Activated CD4-positive, alpha-beta T cell treated with anti-CD3 and anti-CD28 coated beads, Interleukin-2, amount 50 U/mL, for 24 hours (primary cell): ENCODE measurements at places on chromosomes 2 and 18.

DNA sequence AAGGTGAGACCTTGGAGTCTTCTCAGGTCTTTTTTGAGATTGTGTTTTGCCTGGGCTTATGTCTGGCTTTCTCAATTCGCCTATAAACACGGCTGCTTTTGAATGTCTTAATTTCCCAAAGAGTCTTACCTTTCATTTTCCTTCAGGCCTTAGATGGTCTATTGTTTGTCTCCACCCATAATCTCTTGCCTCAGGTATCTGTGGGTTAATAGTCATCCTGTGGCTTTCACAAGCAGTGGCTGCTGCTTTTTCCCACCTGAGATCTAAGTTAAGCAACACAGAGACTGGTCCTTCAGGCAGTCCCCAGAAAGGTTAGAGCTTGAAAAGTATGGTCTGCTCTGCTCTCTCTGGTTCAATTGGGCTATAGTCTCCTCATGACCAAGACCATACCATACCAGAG, 275.3 kb downstream of the INSIG2 start:
- DNase-seq, result no peak

- DNase-seq, result no peak
Observed at GRCh38 chr2:173676647-173677046, 288.5 kb downstream of the SP3 start.

DNA sequence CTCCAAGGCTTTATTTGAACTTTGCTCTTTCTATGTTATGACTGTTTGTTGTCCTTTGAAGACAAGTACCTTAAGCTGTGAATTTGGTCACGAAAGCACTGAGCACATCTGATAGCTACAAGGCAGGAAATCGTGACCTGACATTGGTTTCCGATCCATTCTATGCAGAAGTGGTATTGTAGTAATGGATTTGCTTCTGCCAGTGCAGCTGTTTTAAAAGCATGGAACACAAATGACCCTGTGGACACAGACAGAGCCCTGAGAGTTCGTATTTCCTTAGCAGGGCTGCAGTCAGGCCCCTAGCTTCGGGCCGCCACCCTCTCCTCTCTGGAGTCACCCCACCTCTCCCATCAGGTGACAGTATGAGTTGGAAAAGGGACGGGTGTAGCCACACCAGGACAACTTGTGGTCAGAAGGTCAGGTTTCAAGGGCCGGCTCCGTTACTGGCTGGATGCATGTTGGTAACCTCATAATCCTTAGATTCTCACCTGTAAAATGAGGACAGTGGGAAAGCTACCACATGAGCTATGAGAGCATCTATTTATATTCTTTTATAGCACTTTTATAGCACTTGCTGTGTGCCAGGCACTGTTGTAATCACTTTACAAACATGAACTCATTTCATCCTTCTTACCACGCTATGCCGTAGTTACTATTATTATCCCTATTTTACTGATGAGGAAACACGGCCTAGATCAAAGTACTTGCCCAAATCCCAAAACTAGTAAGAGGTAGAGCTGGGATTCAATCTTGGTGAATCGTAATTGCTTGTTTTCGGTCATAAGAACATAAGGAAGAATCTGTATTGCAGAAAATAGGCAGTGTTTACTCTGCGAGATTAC, 70.2 kb downstream of the SPATS2L start:
- no peak for DNase-seq

DNA sequence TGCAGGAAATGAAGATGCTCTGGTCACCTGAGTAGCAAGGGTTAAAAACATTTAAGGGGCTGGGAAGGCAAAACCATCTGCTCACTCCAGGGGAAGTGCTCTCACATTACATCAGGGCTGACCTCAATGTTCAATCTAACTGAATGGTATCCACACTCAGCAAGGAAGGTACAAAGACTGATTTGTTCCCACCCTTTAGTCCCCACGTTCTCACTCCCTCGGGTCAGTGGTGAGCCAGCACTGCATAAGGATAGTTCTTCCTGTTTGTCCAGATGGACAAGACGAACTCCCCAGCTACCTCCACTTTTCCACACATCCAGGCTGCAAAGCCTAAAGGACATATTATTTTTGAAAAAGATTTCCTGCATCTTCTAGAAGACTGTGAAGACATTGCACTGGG, 126.6 kb upstream of the SLC14A2 start:
- no peak for DNase-seq

DNA sequence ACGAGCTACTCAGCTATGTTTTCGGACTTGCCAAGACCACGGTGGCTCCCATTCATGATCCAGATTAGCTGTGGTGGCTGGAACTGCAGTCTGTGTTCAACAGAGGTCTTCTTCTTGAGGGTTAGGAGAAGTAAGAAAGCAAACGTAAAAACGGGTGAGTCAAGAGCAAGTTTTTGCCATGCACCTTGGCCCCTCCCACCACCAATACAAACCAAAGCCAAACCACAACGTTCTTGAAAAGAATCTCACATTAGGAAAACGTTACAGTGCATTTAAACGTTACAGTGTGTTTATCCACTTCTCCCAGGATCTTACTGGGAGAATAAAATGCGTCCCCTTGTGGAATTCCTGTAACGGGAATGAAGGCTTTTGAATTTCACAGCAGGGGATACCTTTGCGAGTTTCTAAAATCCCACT, 725 bp downstream of the FBXO48 start:
- DNase-seq, result no peak

GRCh38 chr2:160557903-160558302, 64.3 kb upstream of the RBMS1 start:
- DNase-seq, result no peak

DNA sequence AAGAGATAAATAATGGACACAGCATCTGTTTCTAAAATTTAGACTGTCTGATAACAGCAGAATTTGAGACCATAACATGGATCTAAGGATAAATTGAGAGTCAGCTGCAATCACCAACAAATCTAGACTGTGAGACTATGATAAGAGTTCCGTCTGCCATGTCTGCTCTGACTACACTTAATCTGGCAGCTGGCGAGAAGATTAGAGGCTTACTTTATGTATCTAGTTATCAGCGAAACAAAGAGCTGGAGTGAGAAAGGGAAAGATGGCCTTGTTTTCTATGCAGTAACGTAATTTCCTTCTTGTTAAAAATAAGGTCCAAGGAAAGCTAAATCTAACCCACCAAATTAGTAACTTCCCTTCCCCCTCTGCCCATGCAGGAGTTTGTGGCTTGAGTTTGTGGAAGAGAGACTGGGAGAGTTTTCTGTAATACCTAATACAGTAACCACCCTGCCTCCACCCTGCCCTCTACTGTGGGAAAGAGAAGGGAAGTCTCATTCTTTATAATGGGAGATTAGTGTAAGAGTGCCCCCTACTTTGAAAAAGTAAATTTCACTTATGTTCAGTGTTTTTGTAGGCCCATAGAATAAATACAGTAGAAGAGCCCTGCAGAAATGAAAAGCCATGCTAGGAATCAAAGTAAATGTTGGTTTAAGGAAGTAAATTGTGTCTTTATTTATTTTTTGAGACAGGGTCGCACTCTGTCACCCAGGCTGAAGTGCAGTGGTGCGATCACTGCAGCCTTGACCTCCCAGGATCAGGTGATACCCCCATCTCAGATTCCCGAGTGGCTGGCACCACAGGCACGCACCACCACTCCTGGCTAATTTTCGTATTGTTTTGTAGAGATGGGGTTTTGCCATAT, 27.5 kb downstream of the EML4 start:
- DNase-seq, result peak; percentile 22

- no peak for DNase-seq
Observed at GRCh38 chr2:122112216-122113005, 357.0 kb downstream of the TSN start.

DNA sequence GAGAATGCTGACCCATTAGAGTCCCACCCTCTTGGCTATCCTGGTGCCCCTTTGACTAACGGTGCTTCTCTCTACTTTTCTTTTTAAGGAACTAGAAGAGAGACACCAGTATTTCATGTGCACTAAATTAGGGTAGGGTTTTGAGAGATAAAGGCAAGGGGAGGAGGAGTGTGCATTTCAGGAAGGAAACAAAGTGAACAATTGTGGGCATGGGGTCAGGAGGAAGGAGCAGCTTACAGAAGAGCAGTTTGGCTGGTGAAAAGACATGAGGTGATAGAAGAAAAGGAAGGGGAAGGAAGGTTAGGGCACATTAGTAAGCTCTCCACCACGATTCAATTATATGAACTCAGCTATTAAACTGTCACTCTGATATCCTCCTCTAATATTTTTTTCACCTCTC, 105.8 kb upstream of the CTAGE1 start:
- DNase-seq, result no peak

DNA sequence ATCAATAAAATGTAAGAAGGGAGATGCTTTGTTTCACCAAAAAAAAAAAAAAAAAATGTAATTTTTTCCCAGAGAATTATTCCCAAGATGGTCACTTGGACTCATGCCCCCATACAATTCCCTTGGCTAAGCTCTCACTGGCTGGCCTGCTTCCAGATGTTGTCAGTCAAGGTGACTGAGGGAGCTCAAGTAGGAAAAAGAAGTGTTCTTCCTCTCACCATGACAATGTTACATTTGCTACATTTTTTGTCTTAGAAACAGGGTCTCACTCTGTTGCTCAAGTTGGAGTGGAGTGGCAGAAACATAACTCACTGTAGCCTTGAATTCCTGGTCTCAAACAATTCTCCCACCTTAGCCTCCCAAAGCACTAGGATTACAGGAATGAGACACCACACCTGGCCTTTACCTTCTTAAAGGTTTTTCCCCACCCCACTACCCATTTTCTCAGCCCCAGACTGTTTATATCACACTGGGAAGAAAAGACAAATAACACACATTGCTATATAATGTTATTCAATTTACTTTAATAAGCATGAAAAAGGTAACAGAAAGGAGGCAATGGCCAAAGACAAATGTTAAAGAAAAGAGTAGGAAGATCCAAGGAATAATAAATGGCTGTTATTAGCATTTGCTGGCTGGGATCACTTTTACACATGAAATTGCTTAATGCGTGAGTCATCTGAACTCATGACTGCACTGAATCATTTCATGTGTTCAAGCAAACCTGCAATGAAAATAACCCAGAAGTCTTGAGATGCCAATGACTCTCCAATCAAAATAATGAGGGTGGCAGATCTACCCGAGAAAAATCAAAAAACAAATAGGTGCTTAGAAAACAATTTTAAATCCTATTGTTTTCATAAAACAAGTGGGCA, 45.2 kb downstream of the ACVR1 start:
- DNase-seq, result no peak

- DNase-seq, result no peak
Observed at GRCh38 chr2:32358111-32358482, 1.3 kb downstream of the BIRC6 start.

DNA sequence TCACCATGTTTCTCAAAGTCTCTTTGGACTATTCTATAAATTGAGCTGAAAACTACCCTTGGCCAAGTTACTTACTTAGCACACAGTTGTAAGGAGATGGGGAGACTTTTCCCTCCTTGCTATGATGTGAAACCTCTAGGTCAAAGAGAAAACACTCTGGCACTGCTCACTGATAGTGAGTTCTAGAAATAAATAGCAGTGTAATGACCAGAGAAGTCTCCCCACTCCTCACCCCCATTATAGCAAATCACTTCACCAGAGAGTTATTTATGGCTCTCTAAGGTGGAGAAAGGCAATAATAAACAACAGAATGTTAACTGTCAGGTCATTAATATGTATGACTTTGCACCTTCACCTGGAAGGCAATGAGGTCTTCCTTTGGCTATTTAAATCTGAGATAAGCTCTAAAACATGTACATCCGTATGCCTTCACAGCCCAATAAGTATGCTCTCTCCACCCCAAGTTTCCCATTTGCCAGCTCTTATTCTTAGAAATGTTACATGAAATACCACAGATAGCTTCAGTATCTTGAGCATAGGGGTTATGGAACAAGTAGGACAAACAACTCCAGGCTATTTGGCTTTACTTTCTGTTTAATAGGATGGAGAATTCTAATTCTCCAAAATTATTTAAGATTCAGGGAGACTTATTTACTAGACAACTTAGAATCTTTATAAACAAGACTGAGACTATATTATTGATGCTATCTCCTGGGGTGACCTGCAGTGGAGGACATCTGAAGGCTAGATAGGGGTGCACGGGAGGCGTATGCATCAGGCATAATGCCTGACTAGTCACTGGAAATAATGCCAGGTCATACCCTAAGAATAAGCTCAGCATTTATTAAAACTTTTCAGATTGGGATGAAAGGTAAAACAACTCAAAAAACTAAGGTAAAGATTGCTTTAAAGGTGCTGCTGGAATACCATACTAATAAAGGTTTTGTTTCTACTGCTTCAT, 65.3 kb upstream of the DTNB start:
- DNase-seq, result no peak

DNA sequence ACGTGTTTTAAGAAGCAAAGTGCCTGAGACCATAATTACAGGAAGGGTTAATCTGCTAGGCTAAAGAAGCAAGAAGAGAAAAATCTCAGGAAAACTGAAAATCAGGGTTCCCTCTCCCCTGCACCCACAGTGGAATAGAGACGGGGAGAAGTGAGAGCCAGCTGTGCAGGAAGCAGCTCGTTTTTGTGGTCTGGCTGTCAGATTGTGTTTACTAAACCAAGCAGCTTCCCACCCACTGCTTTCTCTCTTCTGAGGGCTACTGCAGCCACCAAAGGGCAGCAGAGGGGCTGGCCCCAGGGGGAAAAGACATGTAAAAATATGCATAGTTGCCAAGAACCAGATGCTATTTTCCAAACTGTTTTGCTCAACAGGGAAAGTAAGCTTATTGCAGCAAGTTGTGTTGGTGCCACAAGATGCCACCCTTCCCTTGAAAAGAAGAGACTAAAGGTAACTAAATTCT, 72.6 kb upstream of the THUMPD2 start:
- DNase-seq, result no peak

GRCh38 chr2:12412898-12413305, 303.8 kb upstream of the TRIB2 start:
- peak; percentile 43 for DNase-seq

DNA sequence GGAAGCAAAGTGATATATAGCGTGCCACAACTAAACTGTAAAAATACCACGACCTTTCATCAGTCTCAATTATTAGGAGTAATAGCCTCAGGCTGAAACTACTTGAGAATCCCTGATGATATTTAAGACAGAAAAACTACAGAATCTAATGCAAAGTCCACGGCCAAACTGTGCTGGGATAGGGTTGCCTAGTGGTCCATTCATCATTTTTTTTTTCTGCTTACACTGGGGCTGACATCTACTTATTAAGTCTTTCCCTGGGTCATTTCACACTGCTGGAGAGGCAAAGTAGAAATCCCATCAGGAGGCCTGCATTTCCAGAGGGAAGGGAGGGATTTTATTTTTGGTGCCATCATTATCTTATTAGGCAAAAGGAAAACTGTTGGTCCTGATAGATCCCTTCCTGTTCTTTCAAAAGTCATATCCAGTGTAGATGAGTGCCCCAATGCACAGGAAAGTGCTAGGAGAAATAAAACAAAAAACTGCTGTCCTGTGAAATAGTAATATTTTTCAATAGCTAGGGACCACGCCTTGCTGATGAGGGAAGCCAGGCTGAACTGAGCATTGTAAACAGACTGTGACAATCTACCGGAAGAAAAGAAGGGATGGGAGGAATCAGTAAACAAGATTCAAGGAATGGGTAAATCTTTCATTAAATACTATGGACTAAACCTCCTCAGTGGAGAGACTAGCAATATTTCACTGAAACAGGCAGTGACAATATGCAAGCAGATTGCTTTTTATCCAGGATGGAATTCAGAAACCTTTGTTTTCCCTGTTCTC, 644.3 kb downstream of the IRS1 start:
- no peak for DNase-seq

- no peak for DNase-seq
Observed at GRCh38 chr2:127231130-127231865, 11.2 kb upstream of the CYP27C1 start.

GRCh38 chr2:170106102-170106840, 71.7 kb upstream of the MYO3B start:
- DNase-seq, result no peak
